CD4-positive, CD25-positive, alpha-beta regulatory T cell (primary cell): ENCODE measurements at places on chromosomes 6 and 20. TPM values are rescaled to one million over a fixed set of nuclear protein-coding genes. Genes with fewer than 3 reads are reported as not detected.
A peak's percentile ranks its signal among the peaks of the same experiment; 100 is the strongest.

GRCh38 chr6:6725468-6726209 lies 137.1 kb downstream of the LY86 start:
- DNase-seq, result no peak

GRCh38 chr6:159042003-159042825 lies 2.6 kb downstream of the TAGAP start:
- peak; percentile 91 for DNase-seq

DNA sequence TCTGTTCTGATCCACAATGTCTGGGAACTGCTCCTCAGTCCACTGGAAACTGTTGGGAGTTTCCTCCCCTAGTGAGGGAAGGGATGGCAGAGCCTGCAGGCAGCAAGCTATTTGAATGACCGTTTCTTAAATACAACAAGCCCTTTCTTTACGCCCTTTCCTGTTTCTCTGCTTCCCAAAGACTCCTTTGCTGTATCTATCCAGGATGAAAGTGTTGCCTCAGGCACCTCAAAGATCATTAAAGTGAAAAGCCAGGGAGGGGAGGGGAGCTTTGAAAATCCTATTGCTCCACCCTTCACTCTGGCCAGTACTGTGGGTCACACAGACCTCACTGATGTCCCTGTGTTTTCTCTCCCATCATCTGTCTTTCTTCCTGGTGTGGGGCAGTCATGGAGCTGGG lies 213.1 kb downstream of the RNF144B start:
- DNase-seq, result no peak

- peak; percentile 24 for DNase-seq
These were observed 1.5 kb downstream of the VARS2 start for GRCh38 chr6:30915591-30915946.

GRCh38 chr6:43809417-43810305 lies 39.6 kb downstream of the VEGFA start:
- no peak for DNase-seq

GRCh38 chr6:144796070-144796469 lies 510.9 kb downstream of the UTRN start:
- no peak for DNase-seq

GRCh38 chr6:166556336-166556735 lies 30.1 kb downstream of the RAMACL start:
- no peak for DNase-seq

- DNase-seq, result no peak
These were observed 112.7 kb upstream of the THBS2 start for GRCh38 chr6:169366258-169366901.

GRCh38 chr6:150250826-150251225 lies 108.0 kb downstream of the PPP1R14C start:
- no peak for DNase-seq

- no peak for DNase-seq
These were observed 145.1 kb upstream of the NRSN1 start for GRCh38 chr6:23980965-23981364.

DNA sequence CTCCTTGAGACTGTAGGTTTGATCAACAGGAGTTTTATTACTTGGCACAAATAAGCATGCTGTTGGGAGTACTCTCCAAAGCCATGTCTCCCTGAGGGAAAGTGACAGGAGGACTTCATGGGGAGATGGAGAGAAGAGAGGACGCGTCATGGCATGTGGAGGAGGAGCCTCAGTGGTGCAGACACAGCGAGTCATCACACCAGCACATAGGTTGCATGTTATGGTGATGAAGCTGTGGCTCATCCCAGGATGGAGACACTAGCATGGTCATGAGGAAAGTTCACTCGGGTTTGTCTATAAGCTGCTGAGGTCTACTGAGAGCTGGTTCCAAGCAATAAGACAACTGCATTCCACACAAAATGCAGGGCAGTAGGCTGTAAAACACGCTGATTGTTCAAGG lies 13.2 kb upstream of the SSTR4 start:
- DNase-seq, result no peak

DNA sequence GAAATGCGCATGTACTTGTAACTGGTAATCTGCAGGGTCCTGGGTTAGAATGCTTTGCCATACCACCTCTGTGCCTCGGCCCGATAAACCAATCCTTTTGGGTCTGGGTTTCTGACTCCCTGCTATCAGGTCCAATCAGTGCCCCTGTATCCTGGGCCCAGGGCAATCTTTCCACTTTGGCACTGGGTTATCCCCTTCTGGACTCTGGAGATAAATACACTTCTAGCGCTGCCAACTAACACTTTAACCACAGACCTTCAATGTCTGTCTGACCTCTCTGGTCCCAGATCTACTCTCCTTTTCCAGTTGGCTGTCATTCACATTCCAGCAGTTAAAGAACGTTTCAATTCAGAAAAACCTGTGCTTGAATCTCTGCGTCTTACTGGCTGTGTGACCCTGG lies 55.3 kb downstream of the DNAAF9 start:
- no peak for DNase-seq

The PPP1R3D gene
- 2.0 TPM for polyA plus RNA-seq

The RIPOR2 gene
- polyA plus RNA-seq, result 320 TPM

The HLA-A gene
- polyA plus RNA-seq, result 3,890 TPM

The MMP24 gene
- 0.16 TPM for polyA plus RNA-seq

The BPIFB1 gene
- not detected for polyA plus RNA-seq

The AFG1L gene
- 4.4 TPM for polyA plus RNA-seq
